ENCODE measurements at places on chromosomes 12 and 14.

DNA sequence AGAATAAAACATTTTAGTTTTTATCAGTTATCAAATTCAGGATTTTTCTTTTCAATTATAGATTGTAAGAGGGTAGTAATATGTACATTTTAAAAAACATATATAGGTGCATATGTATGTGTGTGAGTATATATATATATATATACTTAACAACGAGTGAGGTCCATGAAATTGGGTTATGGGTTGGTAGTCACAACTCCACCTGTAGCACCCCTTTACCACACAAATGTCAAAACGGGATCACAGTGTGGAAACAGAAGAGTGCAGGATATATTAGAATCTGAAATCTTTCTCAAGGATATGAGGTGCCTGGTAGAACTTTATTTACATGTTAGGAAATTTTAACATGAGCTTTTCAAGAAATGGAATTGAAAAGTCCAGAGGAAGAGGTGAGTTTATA lies 31.3 kb downstream of the MIA2 start:
- no peak for DNase-seq

GRCh38 chr14:63174760-63175191 lies 29.5 kb upstream of the RHOJ start:
- no peak for DNase-seq

DNA sequence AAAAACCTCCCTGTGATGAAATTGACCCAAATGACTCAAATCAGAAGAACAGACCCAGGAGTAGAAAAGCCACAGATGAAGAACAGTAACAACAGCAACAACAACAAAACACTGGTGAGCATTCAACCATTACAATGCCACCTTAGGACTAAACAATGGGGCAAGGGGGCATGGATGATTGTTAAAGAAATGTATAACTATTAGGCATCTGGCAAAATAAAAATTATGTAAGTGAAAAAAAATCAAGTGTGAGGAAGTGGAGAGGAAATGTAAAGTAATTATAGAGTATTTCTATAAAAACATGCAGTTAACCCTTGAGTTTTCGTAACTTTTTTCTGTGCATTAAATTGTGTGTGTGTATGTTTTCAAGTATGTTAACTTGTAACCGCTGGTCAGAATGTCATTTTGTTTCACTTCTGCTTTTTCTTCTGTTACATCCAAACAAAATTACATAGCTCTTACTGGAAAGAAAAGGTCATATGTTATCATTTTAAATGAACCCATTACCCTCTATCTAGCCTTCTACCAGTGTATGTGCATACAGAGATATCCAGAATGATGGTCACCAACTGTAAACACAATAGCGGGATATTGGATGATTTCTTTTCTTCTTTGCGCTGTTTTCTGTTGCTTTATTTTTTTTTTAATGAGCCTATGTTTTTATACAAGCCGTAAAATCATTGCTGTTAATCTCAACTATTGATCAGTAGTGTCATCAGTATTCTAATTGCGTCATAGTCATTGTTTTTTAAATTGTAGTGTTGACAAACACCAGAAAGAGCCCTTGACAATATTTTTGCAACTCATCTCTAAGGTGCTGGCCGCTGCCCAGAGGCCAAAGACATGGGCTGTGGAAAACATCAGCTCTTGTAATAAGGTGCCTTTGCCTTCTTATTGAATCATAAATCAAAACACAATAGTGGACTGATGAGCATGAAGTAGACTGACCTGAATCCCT lies 170.6 kb downstream of the CRADD start:
- DNase-seq, result no peak

DNA sequence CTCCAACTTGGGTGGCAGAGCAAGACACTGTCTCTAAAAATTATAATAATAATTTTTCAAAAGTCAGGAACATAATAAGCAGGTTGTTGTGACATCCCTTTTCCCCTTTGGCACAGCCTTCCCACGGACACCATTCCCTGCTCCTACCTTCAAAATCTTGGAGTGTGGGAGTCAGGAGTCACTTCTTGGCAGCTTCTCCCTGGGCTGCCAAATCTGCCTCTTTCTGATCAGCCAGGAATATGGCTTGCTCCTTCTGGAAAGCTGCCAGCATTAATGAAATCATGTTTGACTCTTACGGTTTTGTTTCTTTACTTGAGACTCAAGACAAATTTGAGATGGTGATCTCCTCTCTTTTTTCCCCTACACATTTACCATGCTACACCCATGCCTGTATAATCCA lies 391.4 kb upstream of the SYT1 start:
- no peak for DNase-seq

- DNase-seq, result no peak
These were observed 117.8 kb upstream of the HIF1A start for GRCh38 chr14:61577506-61577931.

DNA sequence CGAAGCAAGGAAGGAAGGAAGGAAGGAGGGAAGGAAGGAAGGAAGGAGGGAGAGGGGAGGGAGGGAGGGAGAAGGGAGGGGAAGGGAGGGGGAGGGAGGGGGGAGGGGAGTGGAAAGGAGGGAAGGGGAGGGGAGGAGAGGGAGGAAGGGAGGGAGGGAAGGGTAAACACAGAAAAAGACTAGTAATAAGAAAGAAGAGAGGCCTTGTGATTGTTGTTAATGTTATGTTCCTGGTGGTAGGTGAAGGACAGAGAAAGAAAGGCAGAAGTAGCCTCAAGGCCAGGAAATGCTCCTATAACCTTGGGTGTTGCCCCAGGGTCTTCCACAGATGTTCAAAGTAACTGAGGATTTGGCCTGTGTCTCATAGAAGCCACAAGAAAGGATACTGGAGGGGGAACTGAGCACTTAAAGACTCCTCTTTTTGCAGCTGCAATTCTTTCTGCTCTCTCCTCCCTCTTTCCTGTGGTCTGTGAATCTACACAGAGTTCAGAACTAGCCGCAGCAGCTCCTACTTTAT lies 164.2 kb downstream of the PRKD1 start:
- DNase-seq, result no peak

DNA sequence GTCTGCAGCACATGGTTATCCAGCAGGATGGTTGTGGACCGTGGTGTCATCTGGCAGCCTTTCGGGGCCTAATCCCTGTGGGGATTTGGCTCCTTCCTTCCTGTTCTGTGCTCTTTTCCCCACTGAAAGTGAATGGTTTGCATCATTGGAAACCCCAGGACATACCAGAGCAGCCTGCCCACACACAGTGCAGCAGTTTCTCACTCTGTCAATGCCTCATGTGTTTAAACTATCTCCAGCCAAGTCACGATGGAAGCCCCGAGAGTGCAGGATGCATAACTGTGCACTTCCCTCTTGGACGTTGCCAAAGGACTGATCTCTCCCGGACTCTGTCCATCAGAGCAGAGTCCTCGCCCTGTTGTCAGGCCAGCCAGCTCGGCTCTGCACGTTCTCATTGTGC lies 29.0 kb upstream of the AMN start:
- DNase-seq, result no peak
